ENCODE measurements at places on chromosomes 12 and 14.

- DNase-seq = no peak
Observed at GRCh38 chr12:69003991-69004390, 71.0 kb upstream of the CPM start.

DNA sequence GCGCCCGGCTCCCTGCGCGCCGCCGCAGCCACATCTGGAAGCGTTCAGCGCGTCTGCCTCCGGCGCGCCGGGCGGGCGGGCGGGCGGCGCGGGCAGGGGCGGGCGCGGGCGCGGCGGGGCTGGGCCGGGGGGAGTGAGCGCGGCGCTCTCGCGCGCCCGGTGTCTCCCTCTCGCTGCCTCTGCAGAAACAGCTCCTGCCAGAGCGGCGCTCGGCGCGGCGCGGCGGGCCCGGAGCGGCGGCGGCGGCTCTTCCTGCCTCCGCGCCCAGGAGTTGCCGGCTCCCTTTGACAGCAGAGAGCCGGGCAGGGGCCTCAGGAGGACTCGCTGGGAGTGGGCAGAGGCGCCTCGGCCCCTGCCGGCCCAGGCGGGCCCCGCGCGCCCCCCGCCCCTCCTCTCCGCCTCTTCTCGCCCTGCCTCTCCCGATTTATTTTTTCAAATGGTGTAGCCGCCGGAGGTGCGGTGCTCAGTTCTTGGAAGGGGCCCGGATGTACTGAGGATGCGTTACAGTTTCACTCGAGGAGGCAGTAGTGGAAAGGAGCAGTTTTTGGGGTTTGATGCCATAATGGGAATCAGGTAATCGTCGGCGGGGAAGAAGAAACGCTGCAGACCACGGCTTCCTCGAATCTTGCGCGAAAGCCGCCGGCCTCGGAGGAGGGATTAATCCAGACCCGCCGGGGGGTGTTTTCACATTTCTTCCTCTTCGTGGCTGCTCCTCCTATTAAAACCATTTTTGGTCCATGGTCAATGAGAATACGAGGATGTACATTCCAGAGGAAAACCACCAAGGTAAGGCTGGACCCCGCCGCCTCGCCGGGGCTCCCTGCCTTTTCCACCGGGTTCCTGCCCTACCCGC lies at the start of gene CACNA1C:
Gene CACNA1C (plus strand): TSS at position 162 of the 853 bp plus-strand sequence. CDS start 576 bp downstream, at position 738.
- DNase-seq = peak; percentile 96

- DNase-seq = peak; percentile 67
Observed at GRCh38 chr12:107560165-107560898, 125.3 kb upstream of the PWP1 start.

DNA sequence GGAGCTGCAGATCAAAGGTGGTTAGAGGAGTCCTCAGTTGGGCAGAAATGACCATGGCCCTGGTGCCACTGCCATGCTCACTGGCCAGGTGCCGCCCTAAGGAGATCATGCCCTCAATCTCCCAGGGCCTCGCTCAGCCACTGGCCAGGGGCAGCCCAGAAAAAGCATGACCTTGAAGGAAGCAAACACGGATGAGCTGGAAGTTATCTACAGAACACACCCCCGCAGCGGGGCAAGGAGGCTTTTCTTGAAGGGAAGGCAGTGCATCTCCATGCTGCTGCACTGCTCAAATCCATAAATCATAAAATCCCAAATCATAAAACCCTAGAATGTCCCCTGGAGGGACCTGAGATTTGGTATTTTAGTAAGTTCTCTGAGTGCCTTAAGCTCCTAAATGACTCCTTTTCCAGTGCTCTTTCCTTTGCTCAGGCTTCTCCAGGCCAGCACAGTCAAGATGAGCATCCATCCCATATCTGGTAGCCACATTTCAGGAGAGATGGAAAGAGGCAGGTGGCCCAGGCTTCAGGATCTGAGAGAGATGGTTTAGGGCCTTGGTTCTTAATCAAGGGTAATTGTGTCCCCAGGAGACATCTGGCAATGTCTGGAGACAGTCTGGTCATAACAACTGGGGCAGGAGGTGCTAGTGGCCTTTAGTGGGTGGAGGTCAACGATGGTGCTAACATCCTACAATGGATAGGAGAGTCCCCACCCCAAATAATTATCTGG lies 217.3 kb downstream of the RBM19 start:
- no peak for DNase-seq

- no peak for DNase-seq
Observed at GRCh38 chr14:54348923-54349620, 47.7 kb upstream of the CDKN3 start.

DNA sequence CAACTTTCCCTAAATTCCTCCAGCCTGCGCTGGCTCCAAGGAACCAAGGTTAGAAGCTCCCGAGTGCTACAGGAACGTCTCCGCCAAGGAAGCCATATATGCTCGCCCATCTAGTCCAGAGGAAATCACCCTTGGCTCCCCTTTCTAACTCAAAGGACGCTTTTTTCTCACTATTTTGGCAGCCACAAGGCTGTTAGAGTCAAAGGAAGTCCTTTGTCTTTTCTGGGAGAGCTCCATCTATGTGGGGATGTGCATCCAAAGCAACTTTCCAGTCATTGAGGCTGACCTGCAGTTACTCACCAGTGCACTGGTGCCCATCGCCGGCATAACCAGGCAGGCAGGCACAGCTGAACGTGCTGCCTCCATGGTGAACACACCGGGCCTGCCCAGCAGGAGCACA lies 37.6 kb downstream of the RTRAF start:
- no peak for DNase-seq

- no peak for DNase-seq
Observed at GRCh38 chr12:3543826-3544225, 52.8 kb downstream of the PRMT8 start.

DNA sequence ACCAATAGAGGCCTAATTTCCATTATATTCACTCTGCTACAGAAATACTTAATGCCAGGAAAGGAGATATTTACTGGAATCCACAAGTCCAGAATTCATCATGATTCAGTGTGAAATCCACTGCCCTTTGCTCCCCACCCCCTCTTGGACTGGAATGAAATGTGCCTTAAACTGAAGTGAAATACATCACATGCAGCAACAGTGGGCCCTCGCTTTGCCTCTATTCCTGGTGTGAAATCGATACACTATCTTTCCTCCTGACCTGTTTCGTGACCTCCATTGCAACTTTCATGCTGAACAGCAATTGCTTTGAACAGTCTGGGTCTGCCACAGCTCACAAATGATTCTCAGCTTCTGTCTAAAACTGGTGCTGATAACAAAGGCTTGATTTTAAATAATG lies 100.6 kb downstream of the NPAS3 start:
- no peak for DNase-seq

DNA sequence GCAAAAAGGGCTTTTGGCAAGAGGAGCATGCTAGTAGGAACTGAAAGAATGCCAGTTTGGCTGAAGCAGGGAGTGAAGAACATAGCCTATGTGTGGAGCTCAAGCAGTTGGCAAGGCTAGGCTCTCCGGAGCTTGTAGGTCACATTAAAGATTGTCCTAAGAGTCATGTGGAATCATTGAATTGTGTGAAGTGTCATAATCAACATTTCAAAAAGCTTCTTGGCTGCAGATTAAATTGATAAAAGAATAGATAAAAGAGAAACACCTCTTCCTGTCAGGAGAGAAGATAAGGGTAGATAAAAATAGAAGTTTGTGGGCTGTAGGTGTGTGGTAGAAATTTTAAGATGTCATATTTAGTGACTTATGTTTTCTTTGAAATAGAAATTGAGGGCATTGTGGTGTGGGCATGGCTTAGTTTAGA lies 36.1 kb downstream of the CPSF6 start:
- no peak for DNase-seq

GRCh38 chr14:74963705-74964271 lies 8.4 kb upstream of the PGF start:
- DNase-seq = no peak

DNA sequence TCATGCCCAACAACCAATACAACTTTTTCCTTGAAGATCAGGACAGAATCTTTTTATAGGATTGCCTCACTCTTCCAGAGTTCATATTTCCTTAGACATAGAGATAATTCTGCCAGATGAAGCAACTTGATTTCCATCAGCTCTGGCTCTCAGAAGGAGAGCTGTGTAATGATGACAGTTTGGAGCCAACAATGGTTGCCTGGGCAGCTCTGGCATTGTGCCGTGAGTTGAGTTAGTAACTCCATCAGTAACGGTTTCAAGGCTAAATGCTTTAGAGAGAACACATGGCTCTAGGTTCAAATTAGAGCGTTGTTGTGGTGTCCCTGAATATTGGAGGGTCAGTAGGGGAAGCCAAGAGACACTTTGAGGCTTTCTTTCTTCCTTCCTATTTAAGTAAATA lies 501.7 kb upstream of the SEL1L start:
- DNase-seq = no peak

- DNase-seq = no peak
Observed at GRCh38 chr12:127680516-127680915, 586.5 kb upstream of the TMEM132C start.

GRCh38 chr12:107749083-107749482 lies 11.9 kb downstream of the PRDM4 start:
- DNase-seq = no peak

- DNase-seq = no peak
Observed at GRCh38 chr14:75162631-75163030, 13.8 kb downstream of the TMED10 start.

DNA sequence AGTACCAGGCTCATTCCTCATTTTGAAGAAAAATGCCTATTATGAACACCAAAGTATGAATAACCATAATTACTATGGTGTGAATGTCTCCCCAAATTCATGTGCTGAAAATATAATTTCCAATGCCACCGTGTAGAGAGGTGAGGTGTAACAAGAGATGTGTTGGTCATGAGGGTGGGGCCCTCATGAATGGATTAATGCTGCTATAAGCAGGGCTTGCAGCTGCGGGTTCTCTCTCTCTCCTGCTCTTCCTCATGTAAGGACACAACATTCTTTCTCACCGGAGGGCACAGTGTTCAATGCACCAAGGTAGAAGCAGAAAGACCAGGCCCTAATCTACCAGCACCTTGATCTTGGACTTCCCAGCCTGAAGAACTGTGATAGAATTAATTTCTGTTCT lies 70.0 kb downstream of the TMTC1 start:
- no peak for DNase-seq

GRCh38 chr14:95248432-95248831 lies 71.3 kb downstream of the CLMN start:
- no peak for DNase-seq

- no peak for DNase-seq
Observed at GRCh38 chr12:73210548-73211204, 938.5 kb downstream of the TRHDE start.

- DNase-seq = no peak
Observed at GRCh38 chr14:60101786-60102185, 10.1 kb downstream of the PCNX4 start.

DNA sequence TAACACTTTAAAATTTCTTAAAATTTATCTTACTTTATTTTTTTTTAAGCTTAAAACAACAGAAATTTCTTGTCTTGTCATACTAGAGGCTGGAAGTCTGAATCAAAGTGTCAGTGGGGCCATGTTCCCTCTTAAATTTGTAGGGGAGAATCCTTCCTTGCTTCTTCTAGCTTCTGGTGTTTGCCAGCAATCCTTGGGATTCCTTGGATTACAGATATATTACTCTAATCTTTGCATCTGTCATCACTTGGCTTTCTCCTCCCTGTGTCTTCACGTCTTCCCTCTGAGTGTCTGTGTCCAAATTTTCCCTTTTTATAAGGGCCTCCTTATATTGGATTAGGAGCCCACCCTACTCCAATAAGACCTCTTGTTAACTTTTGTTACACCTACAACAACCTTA lies 135.6 kb upstream of the PTPRB start:
- DNase-seq = no peak

DNA sequence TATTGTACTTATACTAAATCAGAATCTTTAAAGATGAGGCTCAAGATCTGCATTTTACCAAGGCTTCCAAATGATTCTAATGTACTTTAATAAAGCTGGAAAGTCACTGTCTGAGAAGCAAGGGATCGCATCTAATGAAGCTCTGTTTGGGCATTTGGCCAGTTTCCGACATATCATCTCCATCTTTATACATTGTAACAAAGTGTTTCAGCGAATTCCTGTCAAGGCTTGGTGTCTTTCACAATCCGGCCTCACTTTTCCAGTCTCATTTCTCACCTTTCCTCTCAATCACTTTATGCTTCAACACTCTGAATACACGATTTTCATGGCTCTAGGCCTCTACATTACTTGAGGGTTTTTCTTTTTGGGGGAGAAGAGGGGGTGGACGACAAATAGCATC lies 27.5 kb upstream of the INSM2 start:
- no peak for DNase-seq

GRCh38 chr12:20415028-20415427 lies 46.7 kb downstream of the PDE3A start:
- DNase-seq = peak; percentile 24

GRCh38 chr14:105207460-105207901 lies 26.4 kb upstream of the NUDT14 start:
- no peak for DNase-seq

GRCh38 chr12:82398879-82399278 lies 40.5 kb downstream of the METTL25 start:
- DNase-seq = no peak

DNA sequence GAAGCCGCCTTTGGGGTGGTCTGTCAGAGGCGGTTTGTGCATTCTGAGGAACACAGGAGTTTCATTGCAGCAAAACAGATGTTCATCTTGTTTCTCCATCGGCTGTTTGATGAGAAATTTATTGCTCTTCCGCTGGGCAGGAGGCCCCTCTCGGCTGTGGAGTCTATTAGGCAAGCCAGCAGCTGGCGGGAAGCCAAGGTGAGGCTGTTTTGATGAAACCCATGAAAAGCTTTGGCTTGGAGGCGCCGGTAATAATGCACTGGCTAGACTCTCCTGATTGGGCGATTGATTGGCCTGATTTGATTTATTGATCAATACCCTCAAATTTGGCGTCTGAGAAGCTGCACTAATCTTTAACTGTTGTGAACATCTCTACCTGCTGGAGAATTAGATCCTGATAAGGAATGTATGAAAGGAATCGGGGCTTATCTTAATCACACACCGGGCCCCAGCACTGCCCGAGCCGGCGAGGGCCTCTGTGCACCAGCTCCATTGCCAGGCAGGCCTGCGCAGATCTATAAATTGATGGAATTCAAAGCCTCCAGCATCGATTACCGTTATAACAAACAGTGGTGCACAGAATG lies 187.7 kb downstream of the PHETA1 start:
- peak; percentile 95 for DNase-seq

DNA sequence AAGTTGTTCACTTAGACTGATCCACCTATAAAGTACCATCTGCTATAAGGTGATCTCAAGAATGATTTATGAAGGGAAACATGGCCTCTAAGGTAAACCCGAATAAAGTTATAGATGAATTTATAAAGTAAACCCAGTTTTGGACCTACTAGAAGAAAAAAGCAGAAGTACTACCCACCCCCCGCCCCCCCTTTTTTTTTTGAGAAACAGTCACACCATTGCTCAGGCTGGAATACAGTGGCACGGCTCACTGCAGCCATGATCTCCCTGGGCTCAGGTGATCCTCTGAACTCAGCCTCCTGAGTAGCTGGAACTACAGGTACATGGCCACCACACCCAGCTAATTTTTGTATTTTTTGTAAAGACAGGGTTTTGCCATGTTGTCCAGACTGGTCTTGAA lies 3.9 kb downstream of the ENTPD5 start:
- no peak for DNase-seq

GRCh38 chr12:58253663-58254062 lies 312.3 kb downstream of the ATP23 start:
- DNase-seq = no peak
